Neural crest cell (in vitro differentiated cells): ENCODE measurements at places on chromosomes 2 and 18. TPM values are rescaled to one million over a fixed set of nuclear protein-coding genes. Genes with fewer than 3 reads are reported as not detected.

- no peak for DNase-seq
Observed at GRCh38 chr2:148967578-148967977, 70.9 kb upstream of the LYPD6B start.

DNA sequence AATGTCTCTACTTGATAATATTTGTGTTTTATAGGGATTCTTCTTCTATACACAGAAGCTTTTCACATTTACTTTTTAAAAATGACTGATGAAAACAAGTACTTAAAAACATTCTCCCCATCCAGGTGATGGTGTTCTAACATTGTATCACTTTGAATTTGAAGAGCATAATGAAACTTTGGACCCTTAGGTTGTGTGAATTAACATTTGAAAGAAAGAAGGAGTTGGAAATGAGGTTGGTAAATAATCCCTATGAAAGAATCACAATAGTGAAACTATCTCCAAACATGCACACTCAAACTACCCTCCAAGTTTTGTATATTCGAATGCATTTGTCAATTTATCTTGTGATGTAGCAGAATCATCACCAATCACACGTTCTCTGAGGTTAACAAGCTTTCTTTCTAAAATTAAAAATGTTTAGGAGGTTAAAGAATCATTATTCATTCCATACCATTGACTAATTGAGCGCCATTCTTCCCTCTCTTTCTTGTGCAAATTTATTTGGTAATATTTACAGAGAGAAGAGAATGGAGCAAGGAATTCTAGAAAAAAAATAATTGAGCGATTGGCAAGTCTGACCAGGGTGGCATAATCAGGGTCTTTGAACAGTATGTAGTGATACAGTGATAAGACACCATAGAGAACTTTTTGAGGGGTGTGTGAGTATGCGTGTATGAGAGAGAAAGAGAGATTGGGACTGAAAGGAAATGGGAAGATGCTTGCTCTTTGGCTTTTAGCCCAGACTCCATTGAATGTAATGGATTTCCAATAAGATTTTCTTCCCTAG is 260.0 kb upstream of the NRXN1 start:
- DNase-seq = no peak

DNA sequence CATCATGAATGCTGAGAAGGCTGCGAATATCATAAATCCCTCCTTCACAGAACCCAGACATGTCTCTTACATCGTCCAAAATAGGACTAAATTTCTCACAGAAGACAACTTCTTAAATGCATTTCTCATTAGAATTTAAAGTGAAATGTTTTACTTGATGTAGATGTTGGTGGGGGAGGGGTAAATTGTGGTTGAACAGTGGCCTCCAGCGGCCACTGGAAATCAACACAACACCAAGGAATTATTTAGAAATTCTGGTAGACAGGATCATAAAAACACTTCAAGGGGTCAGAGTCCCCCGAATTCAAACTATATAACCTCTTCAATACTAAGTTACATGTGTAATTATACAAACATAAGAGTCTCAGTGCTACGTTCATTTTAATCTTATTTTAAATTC is 135.9 kb downstream of the ABCA12 start:
- DNase-seq = peak; percentile 20

- no peak for DNase-seq
Observed at GRCh38 chr2:207107131-207107530, 58.6 kb downstream of the KLF7 start.

DNA sequence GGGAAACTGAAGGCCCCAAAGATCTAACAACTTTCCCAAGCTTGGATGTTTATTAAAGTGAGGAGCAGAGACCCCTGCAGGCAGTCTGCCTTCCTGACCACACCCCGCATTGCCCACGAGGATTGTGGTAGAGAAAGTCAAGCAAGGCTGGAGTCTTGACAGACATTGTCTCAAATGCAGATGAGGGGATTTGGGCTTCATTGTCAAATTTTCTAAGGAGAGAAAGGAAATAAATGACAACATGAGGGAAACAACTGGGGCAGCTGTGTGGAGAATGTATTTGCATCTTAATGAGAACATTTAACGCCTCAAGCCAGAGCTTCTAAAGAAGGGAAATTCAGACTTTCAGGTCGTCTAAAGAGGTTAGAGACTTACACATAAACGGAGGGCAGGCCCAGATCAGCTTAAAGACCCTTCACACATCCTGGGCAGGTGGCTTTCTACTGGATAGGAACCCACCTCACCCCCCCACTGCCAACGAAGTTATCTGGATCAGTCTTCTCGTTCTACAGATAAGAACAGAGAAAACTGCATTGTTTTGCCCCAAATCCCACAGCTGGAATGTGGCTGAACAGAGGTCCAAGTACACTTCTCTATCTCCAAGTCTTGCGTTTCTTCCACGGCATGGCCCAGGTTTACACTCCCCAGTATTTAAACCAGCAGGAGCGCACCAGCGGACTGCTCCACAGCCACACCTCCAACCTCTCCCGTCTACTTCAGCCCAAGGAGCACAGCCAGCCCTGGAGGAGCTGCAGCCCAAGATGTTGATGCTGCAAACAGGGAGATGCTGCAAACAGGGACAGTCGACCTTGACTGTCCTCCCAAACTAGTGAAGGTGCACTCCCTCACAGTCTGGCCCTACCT is 16.2 kb upstream of the SCG2 start:
- DNase-seq = no peak

DNA sequence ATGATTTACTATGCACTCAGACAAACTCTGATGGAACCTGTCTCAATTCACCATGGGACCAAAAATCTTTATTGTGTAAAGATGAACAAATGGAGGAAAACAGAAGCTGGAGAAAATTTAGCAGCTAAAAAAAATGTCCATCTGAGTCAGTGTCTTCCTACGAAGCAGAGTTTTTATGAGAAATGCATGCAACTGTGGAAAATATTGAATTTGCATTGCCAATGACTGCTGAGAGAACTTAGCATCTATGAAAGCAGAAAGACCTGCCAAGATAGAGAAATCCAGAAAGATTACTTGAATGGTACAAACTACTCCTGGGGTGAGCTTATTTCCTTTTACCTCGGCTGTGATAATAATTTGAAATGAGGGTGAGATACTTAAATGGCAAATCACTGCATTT is 289.7 kb upstream of the GCFC2 start:
- no peak for DNase-seq

- DNase-seq = no peak
Observed at GRCh38 chr18:75116165-75116564, 92.8 kb downstream of the PTGR3 start.

DNA sequence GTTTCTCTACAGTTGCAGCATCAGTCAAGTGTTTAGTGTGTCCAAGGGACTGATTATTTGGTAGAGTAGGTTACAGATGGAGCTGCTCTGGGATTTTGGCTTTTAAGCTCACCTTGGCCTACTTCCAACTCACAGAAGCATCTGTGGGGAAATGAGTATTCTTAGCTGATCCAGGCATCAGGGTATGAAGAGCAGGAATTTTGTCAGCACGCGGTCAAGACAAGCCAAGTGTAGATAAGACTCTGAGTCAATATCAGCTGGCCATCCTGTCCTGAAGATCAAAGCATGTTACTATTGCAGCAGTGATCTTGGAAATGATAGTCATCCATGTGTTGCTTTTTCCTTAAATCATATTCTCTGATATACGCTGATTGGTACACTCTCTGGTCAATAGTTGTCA is 24.4 kb downstream of the SERPINB4 start:
- no peak for DNase-seq

The COL4A4 gene
- total RNA-seq = 0.16 and 0.19 TPM in 2 replicates

The SMYD1 gene
- total RNA-seq = not detected in 2 replicates
